ENCODE measurements at places on chromosomes 7 and 10.

DNA sequence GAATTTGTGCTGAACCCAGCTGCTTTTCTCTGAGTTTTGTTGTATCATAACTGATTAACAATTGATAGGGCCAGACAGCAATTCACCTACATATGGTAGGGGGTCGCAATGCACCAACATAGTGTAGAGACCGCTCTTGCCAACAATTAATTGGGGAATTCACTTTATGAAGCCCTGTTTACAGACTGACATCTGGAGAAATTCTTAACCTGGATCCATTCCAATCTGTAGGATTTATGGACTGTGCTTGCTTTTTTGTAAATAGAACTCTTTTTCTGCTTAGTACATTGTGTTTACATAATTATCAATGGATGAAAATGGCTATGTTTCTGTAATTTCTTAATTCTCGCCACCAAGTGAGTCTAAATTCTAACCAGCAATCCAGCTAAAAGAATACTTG is 311.7 kb upstream of the BMPER start:
- no peak for DNase-seq

GRCh38 chr10:1189166-1190051 is 133.2 kb downstream of the WDR37 start:
- no peak for DNase-seq

- DNase-seq, result no peak
Observed at GRCh38 chr7:101488826-101489572, 126.3 kb downstream of the COL26A1 start.

- DNase-seq, result peak; percentile 34
Observed at GRCh38 chr10:91198781-91199180, 21.7 kb upstream of the PCGF5 start.

DNA sequence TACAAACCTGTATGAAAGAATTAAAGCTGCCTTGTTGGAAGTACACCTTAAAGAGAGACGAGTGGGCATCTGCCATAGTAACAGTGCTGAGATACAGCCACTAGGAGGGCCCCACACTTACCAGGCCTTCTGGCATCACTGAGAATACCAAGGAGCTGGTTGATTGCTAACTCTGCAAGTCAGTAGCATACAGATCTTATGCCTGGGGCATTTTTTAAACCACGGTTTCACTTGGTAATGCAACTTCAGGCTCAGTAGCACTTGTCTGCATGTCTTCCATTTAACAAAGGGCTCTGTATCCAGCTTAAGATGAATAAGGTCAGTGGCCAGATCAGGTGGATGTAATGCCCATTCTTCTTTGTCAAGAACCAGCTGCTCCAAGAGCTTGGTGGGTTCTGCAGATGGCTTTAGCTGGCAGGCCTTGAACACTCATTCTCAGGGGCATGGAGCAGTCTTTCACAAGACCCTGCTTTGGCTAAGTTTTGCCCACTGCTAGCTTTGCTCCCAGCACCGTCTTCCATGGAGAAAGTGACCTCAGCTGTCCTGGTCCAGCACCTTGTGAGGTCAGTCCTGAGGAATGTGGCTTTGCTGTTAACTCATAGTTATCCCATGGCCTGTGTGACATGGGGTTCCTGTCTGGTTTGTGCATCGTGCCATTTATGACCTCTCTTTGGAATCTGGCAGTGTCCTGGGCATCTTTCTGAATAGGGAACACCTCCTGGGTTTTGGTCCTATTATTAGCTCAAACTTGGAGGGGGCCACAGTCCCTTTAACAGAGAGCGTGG is 68.1 kb downstream of the BMPER start:
- no peak for DNase-seq

GRCh38 chr10:89241486-89242344 is 9.9 kb downstream of the LIPA start:
- DNase-seq, result no peak

GRCh38 chr10:107118866-107119265 is 45.6 kb downstream of the SORCS1 start:
- DNase-seq, result no peak

DNA sequence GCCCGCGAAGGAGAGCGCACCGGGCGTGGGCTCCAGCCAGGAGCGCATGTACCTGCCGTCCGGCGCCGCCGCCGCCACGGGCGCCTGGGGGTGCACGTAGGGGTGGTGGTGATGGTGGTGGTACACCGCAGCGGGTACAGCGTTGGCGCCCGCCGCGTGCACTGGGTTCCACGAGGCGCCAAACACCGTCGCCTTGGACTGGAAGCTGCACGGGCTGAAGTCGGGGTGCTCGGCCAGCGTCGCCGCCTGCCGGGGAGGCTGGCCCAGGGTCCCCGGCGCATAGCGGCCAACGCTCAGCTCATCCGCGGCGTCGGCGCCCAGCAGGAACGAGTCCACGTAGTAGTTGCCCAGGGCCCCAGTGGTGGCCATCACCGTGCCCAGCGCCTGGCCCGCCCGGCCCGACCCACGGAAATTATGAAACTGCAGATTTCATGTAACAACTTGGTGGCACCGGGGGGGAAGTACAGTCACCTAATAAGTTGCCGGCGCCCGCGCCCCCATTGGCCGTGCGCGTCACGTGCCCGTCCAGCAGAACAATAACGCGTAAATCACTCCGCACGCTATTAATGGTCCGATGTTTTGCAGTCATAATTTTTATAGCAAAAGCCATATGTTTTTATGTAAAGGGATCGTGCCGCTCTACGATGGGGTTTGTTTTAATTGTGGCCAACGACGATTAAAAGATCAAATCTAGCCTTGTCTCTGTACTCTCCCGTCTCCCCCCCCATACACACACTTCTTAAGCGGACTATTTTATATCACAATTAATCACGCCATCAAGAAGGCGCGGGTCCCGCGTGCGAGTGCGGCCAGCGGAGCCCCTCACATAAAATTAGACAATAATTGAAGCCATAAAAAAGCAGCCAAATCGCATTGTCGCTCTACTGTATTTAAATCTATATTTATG is at the start of gene HOXA9:
Gene HOXA9, minus strand, starts transcription at position 449 of the 907 bp plus-strand sequence. Its CDS starts 80 bp downstream, at position 369.
- peak; percentile 36 for DNase-seq

GRCh38 chr10:77030974-77031373 is 606.6 kb downstream of the KCNMA1 start:
- DNase-seq, result no peak

- no peak for DNase-seq
Observed at GRCh38 chr10:17033529-17034260, 95.9 kb downstream of the CUBN start.

DNA sequence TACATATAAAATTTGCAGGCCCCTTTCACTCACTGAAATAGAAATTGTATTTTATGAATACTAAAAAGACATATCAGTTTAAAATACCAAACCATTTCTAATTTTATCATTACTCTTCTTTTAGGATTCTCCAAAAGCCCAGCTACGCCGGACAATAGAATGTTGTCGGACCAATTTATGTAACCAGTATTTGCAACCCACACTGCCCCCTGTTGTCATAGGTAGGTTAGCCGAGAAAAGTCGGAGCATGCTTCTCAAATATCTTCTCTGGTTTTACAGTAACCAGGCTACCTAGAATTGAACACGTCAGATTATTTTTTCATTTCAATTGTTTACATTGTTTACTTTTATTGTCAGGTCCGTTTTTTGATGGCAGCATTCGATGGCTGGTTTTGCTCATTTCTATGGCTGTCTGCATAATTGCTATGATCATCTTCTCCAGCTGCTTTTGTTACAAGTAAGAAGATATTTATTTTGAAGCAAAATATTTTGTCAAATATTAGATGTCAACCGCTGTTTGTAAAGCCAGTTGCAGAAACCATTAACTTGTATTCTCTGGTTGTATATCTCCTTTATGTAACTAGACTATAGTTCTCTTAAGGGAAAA is 57.6 kb downstream of the MMRN2 start:
- DNase-seq, result no peak

GRCh38 chr10:126216632-126216961 is 171.7 kb downstream of the ADAM12 start:
- no peak for DNase-seq

- no peak for DNase-seq
Observed at GRCh38 chr7:25196132-25196896, 32.0 kb downstream of the NPVF start.

- DNase-seq, result no peak
Observed at GRCh38 chr10:10338339-10338738, 679.3 kb upstream of the CELF2 start.

GRCh38 chr7:11203224-11203623 is 229.6 kb downstream of the PHF14 start:
- no peak for DNase-seq

Measured in CD4-positive, CD25-positive, alpha-beta regulatory T cell (primary cell).